ENCODE measurements at places on chromosomes 2 and 18.

GRCh38 chr2:187502467-187502866 lies 51.8 kb downstream of the TFPI start:
- no peak for DNase-seq

DNA sequence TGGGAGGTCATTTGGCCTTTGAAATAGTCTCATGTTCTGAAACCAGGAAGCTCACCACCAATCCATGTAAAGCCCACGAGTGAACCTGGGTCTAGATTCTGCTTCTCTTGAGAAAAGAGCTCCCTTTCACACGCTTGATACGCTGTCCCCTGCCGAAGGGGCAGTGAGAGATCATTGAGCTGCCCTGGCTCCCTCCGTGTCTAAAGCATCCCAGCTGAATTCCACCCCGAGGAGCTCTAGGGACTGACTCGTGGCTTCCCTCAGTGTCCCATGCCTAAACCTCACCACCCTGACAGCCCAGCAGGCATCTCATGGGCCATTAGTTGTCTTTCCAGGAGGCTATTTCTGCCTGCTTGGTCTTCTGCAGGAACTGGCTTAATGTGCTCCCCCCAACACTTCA lies 68.6 kb downstream of the COL6A3 start:
- DNase-seq, result no peak

- DNase-seq, result no peak
Measured at GRCh38 chr2:189092936-189093335, 86.6 kb downstream of the COL5A2 start.

DNA sequence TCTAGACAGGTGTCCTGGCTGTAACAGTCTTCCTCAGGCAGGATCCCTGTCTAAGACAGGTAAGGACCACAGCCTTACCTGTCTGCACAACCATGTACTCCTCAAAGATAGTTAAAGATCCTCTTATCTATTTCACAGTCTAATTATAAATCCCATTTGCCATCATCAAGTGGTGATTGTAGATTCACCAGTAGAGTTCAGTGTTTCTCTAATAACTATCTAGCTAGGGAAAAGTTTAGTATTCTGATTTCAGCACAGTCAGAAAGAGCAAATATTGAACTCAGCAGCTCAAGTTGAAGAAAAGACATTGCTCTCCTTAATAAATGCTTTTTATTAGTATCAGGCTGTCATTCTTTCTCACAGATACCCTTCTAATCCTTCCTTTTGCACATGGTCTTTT lies 1305.5 kb upstream of the NXPH2 start:
- DNase-seq, result no peak

GRCh38 chr2:112000399-112001135 lies 54.5 kb upstream of the TMEM87B start:
- DNase-seq, result no peak

DNA sequence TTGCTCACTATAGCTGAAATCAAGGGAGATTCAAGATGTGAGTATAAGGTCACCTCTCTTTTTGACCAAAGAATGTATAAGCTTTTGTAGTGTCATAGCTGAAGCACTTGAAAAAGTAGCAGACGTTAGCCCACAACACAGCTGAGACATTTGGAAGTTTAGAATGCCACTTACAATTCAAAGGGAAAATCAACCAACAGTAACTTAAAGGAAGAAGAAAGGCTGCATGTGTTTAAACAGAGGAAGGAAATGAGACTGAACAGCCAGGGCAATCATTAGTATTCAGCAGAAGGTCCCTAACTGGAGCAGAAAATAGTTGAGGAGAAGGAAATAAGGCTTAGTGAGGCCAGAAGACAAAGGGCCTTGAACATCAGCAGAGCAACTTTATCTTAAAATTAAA lies 23.5 kb upstream of the SCG2 start:
- DNase-seq, result no peak

DNA sequence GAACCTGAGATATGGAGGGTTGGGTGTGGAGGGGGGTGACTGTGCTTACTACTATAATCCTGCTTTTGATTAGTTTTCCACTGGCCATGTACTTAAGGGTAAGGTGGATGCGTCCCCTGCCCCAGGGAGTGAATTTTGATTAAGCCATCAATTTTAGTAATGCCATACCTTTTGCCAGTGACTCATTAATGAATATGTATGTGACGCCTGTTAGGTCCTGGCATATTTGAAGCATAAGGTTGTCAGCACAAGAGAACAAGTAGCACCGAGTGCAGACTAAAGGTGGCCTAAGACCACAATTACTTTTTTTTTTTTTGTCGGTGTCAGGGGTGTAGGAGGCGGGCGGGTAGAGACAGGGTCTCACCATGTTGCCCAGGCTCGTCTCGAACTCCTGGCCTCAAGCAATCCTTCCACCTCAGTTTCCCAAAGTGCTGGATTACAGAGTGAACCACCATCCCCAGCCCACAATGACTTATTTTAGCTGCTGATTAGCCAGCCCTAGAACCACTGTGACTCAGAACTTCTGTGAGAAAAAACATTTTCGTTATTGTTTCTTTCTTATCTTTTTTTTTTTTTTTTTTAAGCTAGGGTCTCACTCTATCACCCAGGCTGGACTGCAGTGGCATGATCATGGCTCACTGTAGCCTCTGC lies 7.0 kb downstream of the TANC1 start:
- DNase-seq, result no peak

DNA sequence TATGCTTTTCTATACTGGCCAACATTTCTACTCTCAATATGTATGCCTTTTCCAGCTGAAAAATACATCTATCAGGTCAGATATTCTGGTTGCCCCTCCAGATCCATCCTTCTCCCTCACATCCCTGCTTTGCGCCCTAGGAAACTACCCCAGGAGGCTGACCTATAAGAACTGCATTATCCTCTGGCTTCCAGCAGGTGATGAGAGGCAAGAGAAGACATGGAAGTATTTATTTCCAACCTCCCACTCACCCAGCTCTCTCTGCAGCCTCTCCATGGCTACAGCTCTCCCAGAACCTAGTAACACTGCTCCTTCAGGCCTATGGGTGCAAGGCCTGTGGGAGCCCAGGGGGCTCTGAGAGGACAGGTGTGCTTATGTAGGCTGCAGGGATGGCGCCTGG lies 42.9 kb downstream of the ARID5A start:
- DNase-seq, result no peak

DNA sequence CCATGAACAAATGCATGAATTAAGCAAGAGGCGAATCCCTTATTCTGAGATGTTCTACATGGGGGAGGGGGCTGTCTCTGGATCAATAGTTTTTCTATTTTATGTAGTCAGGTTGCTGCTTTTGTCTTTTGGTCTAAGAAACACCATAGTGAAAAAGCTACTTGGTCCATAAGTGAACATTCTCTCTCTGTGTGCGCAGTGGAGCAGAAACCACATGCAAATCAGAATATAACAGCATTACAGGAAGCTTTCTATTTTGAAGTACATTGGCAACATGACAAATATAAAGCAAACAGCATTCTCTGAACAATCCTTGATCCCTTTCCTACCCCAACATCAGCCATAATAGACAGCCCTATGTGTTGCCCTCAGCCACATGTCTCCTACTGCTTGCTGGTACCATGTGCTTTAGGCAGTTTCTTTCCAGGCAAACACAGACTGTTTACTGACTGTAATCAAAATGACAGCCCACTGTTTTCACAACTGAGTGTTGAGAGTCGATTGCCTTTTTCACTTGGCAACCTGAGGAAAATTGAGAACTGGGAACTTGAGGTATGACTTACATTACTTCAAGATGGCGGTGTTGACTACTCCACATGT lies 10.6 kb downstream of the SCN3A start:
- DNase-seq, result no peak

All from T-helper 9 cell (primary cell).